ENCODE measurements at places on chromosomes 5 and 9. TPM values are rescaled to one million over a fixed set of nuclear protein-coding genes. Genes with fewer than 3 reads are reported as not detected.

SLC34A3 gene
- total RNA-seq: not detected

C5orf52 gene
- total RNA-seq: not detected

LMX1B gene
- not detected for total RNA-seq

PCDHB11 gene
- not detected for total RNA-seq

SMIM33 gene
- total RNA-seq: 0.54 TPM

SPATA31A1 gene
- not detected for total RNA-seq

CDX1 gene
- total RNA-seq: not detected

CCDC183 gene
- total RNA-seq: 2.3 TPM

GOLM1 gene
- total RNA-seq: 0.52 TPM

All from CD4-positive, CD25-positive, alpha-beta regulatory T cell (primary cell).